Activated CD4-positive, alpha-beta T cell treated with anti-CD3 and anti-CD28 coated beads for 48 hours (primary cell): ENCODE measurements at places on chromosomes 1 and 21.

DNA sequence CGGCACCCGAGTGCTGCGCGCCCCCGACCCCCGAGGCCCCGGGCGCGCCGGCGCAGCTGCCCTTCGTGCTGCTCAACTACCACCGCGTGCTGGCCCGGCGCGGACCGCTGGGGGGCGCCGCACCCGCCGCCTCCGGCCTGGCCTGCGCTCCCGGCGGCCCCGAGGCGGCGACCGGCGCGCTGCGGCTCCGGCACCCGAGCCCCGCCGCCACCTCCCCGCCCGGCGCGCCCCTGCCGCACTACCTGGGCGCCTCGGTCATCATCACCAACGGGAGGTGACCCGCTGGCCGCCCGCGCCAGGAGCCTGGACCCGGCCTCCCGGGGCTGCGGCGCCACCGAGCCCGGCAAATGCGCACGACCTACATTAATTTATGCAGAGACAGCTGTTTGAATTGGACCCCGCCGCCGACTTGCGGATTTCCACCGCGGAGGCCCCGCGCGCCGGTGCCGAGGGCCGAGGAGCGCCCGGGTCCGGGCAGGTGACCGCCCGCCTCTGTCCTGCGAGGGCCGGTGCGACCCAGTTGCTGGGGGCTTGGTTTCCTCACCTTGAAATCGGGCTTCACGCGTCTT, 49.0 kb downstream of the SIM2 start:
- peak; percentile 69 for DNase-seq

- no peak for DNase-seq
Observed at GRCh38 chr1:24421502-24421901, 5.9 kb downstream of the NIPAL3 start.

GRCh38 chr1:222583079-222583478, 6.7 kb downstream of the TAF1A start:
- DNase-seq = no peak

DNA sequence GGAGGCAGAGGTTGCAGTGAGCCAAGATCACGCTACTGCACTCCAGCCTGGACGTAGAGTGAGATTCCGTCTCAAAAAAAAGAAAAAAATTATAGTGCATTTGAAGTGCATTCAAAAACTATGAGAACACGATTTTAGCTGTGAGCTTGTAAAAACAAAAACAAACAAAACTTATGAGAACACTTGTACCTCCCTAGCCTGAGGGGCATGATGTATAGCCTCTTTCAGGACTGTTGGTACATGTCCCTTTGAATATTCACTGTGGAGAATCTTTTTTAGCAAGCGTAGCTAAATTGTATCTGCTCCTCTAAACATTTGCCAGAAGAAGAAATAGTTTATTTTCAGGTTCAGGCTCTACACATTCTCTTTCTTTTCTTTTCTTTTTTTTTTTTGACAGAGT, 9.5 kb upstream of the DEGS1 start:
- DNase-seq = no peak

DNA sequence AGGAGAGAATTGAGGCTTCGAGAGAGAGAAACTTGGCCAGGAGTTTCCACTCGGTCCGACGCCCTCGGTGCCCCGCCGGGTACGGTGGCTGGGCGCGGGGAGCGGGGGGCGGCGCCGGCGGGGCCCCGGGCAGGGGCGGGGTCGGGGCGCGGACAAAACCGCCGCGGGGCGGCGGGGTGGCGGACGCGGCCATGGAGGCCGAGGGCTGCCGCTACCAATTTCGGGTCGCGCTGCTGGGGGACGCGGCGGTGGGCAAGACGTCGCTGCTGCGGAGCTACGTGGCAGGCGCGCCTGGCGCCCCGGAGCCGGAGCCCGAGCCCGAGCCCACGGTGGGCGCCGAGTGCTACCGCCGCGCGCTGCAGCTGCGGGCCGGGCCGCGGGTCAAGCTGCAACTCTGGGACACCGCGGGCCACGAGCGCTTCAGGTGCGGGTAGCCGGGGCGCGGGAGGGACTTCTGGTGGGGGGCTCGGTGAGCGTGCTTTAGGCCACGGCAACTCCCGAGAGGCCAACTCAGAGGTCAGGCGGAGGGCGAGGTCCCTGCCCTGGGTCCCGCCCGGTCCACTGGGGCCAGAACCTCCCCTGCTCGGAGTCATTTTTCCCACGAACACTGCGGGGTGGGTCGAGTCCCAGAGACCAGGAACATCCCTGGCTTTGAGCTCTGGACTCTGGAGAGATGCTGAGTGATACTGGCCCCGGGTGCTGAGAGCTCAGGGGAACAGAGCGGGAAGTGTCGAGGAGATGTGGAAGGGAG, 431 bp downstream of the RAB42 start:
- no peak for DNase-seq

- no peak for DNase-seq
Observed at GRCh38 chr1:225712391-225712790, 59.5 kb upstream of the ENAH start.

- DNase-seq = no peak
Observed at GRCh38 chr1:198849093-198849492, 210.3 kb downstream of the PTPRC start.

DNA sequence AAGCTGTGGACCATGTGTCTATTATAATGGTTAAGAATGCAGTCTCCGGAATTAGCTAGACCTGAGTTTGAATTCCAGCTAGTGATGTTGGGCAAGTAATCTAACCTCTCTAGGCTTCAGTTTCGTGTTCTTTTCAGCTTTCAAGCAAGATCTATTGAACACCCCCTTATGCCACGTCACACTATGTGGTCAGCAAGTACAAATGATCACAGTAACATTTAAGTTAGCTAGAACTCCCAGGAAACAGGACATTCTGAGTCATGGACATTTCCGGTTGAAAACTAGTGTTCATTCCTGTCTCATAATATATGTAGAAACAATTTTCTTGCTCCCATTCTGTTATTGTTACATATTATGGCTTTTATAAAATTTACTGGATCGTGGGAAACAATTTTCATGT, 34.0 kb upstream of the NHLH2 start:
- DNase-seq = no peak

- DNase-seq = no peak
Observed at GRCh38 chr1:170424346-170424745, 107.6 kb upstream of the GORAB start.

GRCh38 chr1:202034683-202035462, 24.5 kb downstream of the ELF3 start:
- DNase-seq = no peak

DNA sequence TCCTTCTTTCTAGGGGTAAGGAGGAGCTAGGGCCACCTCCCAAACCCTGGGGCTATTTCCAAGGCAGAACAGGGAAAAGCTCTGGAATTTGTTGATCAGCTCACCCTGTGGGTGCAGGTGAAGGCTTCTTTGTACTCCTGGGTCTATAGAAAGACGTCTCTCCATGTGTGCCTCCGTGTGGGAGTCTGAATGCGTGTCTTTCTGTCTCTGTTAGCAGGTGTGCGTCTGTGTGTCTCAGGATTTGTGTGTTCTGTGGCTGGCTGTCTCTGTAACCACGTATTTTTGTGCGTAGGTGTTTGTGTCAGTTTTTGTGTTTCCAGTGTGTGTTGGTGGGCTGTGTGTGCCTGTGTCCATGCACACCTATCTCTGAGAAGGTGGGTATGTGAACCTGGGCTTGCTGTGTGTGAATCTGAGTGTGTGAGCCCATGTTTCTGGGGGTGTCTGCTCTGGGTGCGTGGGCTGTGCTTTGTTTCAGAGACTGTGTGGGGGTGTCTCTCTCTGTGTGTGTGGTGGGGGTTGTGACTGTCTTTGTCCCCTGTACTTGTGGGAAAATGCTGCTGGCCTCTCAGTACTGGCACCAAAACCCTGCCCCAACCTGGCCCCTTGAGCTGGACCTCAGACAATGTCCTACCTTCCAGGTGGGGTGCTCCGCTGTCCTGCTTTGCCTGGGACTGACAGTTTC, 12.7 kb upstream of the ETV3L start:
- no peak for DNase-seq

GRCh38 chr1:44244986-44245385, 31.7 kb downstream of the DMAP1 start:
- DNase-seq = no peak

DNA sequence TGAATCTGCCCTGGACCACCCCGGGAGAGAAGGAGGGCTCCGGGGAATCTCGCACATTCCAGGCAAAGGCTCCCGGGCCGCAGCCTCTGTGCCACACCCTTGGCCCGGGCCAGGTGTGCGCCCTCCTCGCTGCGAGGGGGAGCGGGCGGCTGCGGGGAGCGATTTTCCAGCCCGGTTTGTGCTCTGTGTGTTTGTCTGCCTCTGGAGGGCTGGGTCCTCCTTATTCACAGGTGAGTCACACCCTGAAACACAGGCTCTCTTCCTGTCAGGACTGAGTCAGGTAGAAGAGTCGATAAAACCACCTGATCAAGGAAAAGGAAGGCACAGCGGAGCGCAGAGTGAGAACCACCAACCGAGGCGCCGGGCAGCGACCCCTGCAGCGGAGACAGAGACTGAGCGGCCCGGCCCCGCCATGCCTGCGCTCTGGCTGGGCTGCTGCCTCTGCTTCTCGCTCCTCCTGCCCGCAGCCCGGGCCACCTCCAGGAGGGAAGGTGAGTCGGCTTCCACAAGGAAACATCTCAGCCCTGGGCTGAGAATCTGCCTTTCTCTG, at the start of gene LAMC2:
Gene LAMC2 (plus strand): TSS at position 324 of the 550 bp plus-strand sequence. CDS start 89 bp downstream, at position 413.
- peak; percentile 63 for DNase-seq

DNA sequence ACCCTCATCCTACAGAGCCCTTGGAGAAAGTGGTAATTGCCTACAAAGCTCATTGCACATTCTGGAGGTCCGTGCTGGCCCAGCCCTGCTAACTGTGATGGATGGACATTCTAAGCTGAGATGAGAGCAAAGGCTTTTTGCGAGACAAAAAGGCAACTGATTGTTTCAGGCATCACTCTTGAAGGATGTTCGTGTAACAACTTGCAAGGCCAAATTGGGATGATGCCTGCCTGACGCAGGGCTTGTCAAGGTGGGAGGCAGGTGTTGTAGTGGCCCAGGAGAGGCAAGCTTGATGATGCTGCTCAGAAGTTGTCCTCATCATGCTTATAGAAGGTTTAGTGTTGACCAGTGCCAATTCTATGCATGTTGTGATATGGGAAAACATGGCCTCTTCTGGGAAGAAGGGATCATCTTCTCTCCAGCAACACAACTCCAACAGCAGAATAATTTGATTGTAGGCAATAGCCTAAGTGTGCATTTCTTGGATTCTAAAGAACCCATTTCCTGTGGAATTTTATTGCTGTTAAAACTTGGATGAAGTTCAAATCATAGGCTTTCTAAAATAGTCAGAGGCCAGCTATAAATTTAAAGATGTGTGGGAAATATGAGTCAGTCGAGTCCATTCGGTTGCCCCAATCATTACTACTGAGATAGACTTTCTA, 102.5 kb upstream of the COA6 start:
- no peak for DNase-seq

DNA sequence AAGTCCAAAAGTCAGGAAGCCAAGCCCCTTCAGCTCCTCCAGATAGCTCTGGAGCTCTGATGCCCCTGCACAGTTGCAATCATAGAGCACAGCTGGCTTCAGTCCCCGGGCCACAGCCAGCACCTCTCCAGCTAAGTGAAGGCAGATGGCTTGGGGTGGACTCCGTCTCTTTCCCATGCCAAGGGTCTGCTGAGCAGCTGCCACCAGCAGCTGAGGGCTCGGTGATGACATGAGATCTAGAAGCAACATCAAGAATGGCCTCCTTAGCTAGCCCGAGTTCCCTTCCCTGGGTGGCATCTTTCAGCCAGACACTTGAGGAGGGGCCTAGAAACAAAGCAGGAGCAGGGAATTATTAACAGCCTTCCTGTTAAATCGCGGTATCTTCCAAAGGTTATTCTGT, 973 bp downstream of the C1orf74 start:
- DNase-seq = no peak

DNA sequence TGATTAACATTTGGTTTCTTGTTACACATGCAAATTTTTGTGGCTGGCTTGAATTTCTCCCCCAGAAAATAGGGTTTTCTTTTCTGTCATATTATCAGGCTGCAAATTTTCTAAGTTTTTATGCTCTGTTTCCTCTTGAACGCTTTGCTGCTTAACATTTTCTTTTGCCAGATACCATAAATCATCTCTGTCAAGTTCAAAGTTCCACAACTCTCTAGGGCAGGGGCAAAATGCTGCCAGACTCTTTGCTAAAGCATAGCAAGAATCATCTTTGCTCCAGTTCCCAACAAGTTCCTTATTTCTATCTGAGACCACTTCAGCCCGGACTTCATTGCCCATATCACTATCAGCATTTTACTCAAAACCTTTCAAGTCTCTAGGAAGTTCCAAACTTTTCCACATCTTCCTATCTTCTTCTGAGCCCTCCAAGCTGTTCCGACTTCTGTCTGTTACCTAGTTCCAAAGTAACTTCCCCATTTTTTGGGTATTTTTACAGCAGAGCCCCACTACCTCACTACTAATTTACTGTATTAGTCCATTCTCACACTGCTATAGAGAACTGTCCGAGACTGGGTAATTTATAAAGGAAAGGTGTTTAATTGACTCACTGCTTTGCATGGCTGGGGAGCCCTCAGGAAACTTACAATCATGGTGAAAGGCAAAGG, 486.9 kb upstream of the NCAM2 start:
- no peak for DNase-seq

DNA sequence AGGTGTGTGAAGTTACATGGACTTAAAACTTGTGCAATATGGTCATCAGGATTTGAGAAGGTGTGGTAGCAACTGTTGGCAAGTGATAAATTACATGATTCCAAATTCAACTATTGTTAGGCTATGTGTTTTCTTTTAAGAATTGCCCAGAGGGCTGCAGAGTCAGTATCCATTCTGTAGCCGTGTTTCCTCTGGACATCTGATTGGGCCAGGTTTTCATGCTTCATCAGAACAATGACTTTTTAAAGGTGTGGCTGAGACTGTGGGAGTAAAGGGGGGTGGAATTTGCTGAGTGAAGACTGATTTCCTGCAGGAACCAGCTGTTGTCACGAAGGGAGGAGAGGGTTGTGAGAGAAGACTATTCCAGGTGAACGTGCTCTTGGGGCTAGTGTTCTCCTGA, 1.7 kb upstream of the HRNR start:
- no peak for DNase-seq

GRCh38 chr1:54977533-54978297, 2.7 kb upstream of the TMEM61 start:
- DNase-seq = no peak

DNA sequence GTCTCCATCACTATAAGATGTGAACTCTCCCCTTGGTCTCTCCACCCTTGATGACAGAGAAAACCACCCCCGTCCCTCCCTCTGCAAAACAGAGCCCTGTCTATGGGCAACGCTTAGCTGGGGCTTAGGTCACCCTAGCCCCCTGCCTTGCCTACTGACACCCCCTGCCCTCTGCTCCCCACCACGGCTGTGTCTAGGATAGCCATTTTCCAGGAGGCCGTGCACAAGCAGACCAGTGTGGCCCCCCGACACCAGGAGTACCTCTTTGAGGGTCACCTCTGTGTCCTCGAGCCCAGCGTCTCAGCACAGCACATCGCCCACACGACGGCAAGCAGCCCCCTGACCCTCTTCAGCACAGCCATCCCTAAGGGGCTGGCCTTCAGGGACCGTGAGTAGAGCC, 8.5 kb downstream of the IKBKE start:
- DNase-seq = no peak

GRCh38 chr1:15911927-15912326, 64.0 kb downstream of the ZBTB17 start:
- DNase-seq = no peak

DNA sequence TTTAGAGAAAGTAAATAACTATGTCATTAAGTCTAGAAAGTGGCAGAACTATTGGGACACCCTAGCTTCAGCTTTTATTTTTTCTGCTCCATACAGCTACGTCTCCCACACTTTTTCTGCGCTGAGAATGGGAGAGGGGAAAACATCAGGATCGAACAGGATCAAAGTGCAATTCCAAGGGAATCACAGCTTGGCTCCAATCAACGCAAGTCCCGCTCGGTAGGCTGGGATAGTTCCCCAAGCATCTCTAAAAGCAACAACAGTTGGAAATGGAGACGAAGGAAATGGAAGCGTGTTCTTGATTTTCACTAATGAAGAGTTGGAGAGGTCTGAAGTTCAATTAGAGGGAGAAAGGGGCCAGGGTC, 536 bp downstream of the HMGCL start:
- no peak for DNase-seq
